ENCODE measurements at places on chromosomes 6 and 20.

DNA sequence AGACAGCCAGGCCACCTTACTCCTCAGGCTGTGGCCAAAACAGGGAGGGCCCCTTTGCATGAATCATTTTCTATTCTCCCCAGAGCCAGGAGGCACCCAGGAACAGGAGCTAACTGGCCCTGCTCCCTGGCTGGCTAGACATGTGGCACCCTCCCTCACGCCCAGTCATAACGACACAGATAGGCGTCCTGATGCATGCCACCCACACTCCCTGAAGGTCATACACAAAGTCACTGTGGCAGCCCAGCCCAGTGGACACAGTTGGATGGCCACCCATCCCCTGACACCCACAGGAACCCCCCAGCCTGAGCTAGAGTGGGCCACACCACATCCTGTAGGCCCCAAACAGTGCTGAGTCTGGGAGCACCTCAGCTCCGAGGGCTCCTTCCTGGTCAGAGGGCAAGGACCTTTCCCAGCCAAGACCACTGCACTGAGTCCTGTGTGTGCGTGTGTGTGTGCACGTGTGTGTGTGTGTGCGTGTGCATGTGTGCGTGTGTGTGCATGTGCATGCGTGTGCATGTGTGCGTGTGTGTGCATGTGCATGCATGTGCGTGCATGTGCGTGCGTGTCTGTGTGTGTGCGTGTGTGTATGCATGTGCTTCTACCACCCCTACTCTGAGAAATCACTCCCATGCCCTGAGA is 21.6 kb downstream of the TFEB start:
- DNase-seq, result no peak

- DNase-seq, result no peak
Measured at GRCh38 chr20:50799890-50800550, 5.2 kb downstream of the BCAS4 start.

DNA sequence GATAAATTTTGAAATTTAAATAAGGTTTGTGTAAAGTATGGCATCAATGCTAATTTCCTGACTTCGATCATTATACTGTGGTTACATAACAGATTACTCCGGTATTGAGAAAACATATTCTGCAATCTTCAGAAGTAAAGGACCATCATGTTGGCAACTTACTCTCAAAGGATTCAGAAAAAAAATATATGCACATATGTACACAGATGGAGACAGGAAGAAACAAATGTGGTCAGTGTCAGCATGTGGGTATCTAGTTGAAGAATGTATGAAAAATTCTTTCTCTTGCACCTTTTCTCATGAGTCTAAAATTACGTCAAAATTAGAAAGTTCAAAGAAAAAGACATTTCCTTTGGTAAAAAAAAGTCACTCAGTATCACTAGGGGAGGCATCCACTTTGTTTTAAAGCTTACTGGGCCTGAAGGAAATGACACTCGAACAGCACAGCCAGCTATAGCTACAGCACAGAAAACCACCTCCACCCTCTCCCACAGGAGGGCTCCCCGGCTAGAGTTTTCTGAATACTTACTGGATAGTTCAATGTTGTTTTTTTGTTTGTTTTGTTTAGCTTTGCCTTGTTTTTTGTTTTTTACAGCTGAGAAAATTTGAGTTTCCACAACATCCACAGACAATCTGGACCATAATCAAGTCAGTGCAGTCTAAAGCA is 317.2 kb upstream of the AGPAT4 start:
- no peak for DNase-seq

DNA sequence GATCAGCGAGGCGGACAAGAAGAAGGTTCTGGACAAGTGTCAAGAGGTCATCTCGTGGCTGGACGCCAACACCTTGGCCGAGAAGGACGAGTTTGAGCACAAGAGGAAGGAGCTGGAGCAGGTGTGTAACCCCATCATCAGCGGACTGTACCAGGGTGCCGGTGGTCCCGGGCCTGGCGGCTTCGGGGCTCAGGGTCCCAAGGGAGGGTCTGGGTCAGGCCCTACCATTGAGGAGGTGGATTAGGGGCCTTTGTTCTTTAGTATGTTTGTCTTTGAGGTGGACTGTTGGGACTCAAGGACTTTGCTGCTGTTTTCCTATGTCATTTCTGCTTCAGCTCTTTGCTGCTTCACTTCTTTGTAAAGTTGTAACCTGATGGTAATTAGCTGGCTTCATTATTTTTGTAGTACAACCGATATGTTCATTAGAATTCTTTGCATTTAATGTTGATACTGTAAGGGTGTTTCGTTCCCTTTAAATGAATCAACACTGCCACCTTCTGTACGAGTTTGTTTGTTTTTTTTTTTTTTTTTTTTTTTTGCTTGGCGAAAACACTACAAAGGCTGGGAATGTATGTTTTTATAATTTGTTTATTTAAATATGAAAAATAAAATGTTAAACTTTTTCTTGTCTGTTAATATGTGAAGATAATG is 2.2 kb downstream of the HSPA1B start:
- no peak for DNase-seq

GRCh38 chr6:70527071-70527737 is 39.5 kb upstream of the SDHAF4 start:
- no peak for DNase-seq

GRCh38 chr6:40803897-40804702 is 216.9 kb upstream of the LRFN2 start:
- no peak for DNase-seq

DNA sequence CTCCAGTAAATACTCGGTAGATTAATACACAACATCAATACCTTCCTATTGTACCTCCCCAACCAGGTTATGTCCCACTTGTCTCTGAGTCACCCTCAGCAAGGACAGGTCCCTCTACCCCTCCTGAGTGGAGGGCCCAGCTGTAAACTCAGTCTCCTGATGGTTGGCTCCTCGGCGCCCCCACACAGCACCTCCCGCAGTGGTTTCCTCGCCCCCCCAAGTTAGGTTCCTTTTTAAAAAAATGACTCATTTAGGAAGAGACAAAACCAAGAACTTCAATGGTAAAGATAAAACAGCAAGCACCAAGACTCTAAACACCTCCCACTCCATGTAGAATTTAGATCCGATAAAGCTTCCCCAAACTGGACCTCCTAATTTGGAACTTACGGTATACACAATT is 83.5 kb downstream of the TRERF1 start:
- DNase-seq, result peak; percentile 60

GRCh38 chr6:38997128-38997761 is 51.3 kb upstream of the GLP1R start:
- no peak for DNase-seq

GRCh38 chr6:107423474-107423990 is 35.8 kb downstream of the PDSS2 start:
- no peak for DNase-seq

DNA sequence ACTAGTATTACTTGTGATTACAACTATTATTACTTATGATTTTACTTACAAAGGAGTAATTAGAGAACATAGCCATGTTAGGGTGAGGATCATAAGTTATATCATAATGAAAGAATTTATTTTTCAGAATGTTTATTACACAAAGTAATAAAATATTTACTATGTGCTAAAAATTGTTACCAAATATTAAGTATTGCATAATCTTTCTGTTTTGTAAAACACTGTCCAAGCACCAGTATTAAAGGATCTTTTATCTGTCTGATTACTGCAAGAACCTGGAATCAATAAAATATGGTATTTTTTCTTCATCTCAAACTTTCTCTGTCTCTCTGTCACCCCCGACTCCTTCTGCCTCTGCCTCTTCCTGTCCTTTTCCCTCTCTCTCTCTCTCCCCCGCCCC is 250.1 kb downstream of the BCKDHB start:
- no peak for DNase-seq

- no peak for DNase-seq
Measured at GRCh38 chr6:154960854-154961530, 34.1 kb upstream of the TIAM2 start.
